IMR-90 (cell line): ENCODE measurements at places on chromosomes 1 and 21. TPM values are rescaled to one million over a fixed set of nuclear protein-coding genes. Genes with fewer than 3 reads are reported as not detected.

DNA sequence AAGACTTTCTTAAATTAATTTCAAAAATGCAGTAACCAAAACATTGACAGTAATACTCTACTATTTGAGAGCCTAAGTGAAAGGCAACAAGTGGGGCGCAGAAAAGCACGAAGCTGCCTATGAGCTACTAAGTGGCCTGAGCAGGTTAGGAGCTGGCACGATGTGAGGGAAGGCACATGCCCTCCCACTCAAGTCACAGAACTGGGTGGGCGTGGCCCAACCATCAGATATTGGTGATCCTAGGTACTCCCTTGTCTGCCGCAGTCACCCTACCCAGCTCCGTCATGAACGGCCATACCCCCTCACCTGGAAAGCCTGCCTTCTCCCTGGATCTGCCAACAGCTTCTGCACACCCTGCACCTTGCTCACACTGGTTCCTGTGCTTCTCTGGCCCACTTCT lies 40.8 kb downstream of the SSBP3 start:
- H3K4me1 ChIP-seq: peaks cover 18% of the 10 kb centered on the region
- no peak overlapping the region for H3K27ac ChIP-seq
- H3K36me3 ChIP-seq: peaks cover 8% of the 10 kb centered on the region

- no peak overlapping the region for H3K4me3 ChIP-seq
- peaks cover 5% of the 10 kb centered on the region for H3K4me1 ChIP-seq
- H3K27me3 ChIP-seq: no peaks in the 10 kb centered on the region
- no peak overlapping the region for H3K27ac ChIP-seq
- peak; percentile 22 for DNase-seq
Measured at GRCh38 chr1:63984257-63984929, 210.6 kb downstream of the ROR1 start.

- no peaks in the 10 kb centered on the region for H3K36me3 ChIP-seq
- no peaks in the 10 kb centered on the region for H3K4me1 ChIP-seq
- H3K27me3 ChIP-seq: peaks cover 6% of the 10 kb centered on the region
Measured at GRCh38 chr1:85058786-85059185, 10.5 kb upstream of the MCOLN3 start.

DNA sequence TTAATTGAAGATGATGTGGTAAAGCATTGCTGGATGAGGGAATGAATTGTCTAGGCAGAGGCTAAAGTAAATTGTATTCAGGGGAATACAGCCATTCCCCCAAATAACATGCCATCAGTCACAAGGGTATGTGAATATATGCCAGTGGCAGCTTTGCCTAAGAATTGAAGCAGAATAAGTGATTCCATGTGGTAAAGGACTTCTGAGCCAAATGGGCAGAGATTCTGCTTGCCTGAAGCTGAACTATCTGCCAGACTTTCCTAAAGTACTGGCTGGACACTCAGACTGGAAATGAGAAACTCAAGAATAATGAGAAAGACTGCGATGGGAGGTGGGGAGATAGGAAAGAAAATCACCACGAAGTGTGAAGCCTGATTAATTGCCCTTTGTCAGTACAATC lies 2.4 kb downstream of the LIX1L start:
- H3K36me3 ChIP-seq: peaks cover 6% of the 10 kb centered on the region
- H3K27me3 ChIP-seq: no peaks in the 10 kb centered on the region
- peaks cover 2% of the 10 kb centered on the region for H3K4me1 ChIP-seq
- H3K27ac ChIP-seq: no peak overlapping the region
- H3K4me3 ChIP-seq: no peak overlapping the region

CR2 gene
- not detected in 2 replicates for total RNA-seq

TMEM9 gene
- total RNA-seq: 62.8 and 76.7 TPM in 2 replicates

KRTAP13-3 gene
- not detected in 2 replicates for total RNA-seq

GRCh38 chr1:81484284-81484683 lies 316.4 kb upstream of the ADGRL2 start:
- no peak overlapping the region for H3K27ac ChIP-seq
- H3K4me1 ChIP-seq: no peaks in the 10 kb centered on the region
- H3K27me3 ChIP-seq: no peaks in the 10 kb centered on the region
- no peaks in the 10 kb centered on the region for H3K36me3 ChIP-seq
- no peak for DNase-seq

- H3K36me3 ChIP-seq: no peaks in the 10 kb centered on the region
- peak; percentile 19 for DNase-seq
- H3K27me3 ChIP-seq: no peaks in the 10 kb centered on the region
- no peak overlapping the region for H3K4me3 ChIP-seq
- H3K4me1 ChIP-seq: no peaks in the 10 kb centered on the region
Measured at GRCh38 chr1:62230718-62231117, 36.1 kb downstream of the L1TD1 start.

DCDC2B gene
- total RNA-seq: not detected in 2 replicates

- H3K27ac ChIP-seq: peak overlapping the region; percentile 35; the same call in 1 of the 2 replicates
- H3K27me3 ChIP-seq: no peaks in the 10 kb centered on the region
- H3K36me3 ChIP-seq: no peaks in the 10 kb centered on the region
- H3K4me3 ChIP-seq: no peak overlapping the region
Measured at GRCh38 chr1:201763455-201764140, 65.4 kb upstream of the IPO9 start.

LAX1 gene
- not detected in 2 replicates for total RNA-seq

- no peaks in the 10 kb centered on the region for H3K4me1 ChIP-seq
- DNase-seq: peak; percentile 60
- H3K27ac ChIP-seq: peak overlapping the region; percentile 64
- H3K36me3 ChIP-seq: no peaks in the 10 kb centered on the region
- no peaks in the 10 kb centered on the region for H3K27me3 ChIP-seq
- H3K4me3 ChIP-seq: peak overlapping the region; percentile 94
Measured at GRCh38 chr1:15849775-15850324, 2.3 kb downstream of the SPEN start.

LEFTY2 gene
- total RNA-seq: not detected in 2 replicates

KRTAP12-3 gene
- not detected in 2 replicates for total RNA-seq

ZNF593OS gene
- total RNA-seq: not detected in 2 replicates

GRCh38 chr1:246065592-246065991 lies 441.5 kb downstream of the SMYD3 start:
- H3K27me3 ChIP-seq: no peaks in the 10 kb centered on the region
- no peak for DNase-seq
- H3K4me3 ChIP-seq: no peak overlapping the region
- H3K27ac ChIP-seq: no peak overlapping the region
- peaks cover 6% of the 10 kb centered on the region for H3K4me1 ChIP-seq
- H3K36me3 ChIP-seq: no peaks in the 10 kb centered on the region

KCNC4 gene
- total RNA-seq: 0.18 and 0.28 TPM in 2 replicates

DNA sequence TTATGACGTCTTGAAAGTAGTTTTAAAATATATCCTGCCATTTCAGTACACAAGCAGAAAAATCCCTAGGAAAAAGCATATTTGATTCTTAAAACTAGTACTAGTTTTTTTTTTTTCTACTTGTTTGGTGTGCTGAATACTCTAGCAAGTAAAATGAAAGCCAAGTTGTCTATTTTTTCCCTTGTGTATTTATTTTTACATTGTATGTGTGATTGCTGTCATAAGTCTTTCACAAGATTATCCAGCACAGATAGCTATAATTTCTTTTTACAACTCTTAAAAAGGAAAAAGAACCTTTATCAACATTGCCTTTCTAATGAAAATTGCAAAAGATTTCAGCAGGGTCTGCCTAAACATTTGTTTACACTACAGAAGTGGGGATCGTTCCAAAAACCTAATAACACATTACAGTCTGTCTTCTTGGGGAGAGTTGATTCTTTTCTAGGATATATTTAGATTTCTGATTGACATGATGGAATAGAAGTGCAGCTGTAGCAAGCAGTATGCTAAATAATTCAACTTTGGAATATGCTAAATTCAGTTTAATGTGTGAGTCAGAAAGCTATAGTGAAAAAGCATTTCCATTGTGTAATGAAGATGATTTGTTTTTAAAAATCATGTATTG lies 2.5 kb downstream of the DR1 start:
- H3K4me3 ChIP-seq: peak overlapping the region; percentile 83
- no peaks in the 10 kb centered on the region for H3K27me3 ChIP-seq
- no peak for DNase-seq
- H3K36me3 ChIP-seq: peaks cover 3% of the 10 kb centered on the region; the same call in 1 of the 2 replicates

- H3K4me1 ChIP-seq: no peaks in the 10 kb centered on the region
- no peak for DNase-seq
- no peak overlapping the region for H3K27ac ChIP-seq
- H3K4me3 ChIP-seq: no peak overlapping the region
- H3K27me3 ChIP-seq: 0 out of 2 replicates have a peak, but pooled peaks cover 3% of the 10 kb centered on the region
Measured at GRCh38 chr1:108685529-108685928, 6.6 kb upstream of the PRPF38B start.

CNR2 gene
- not detected in 2 replicates for total RNA-seq

DNA sequence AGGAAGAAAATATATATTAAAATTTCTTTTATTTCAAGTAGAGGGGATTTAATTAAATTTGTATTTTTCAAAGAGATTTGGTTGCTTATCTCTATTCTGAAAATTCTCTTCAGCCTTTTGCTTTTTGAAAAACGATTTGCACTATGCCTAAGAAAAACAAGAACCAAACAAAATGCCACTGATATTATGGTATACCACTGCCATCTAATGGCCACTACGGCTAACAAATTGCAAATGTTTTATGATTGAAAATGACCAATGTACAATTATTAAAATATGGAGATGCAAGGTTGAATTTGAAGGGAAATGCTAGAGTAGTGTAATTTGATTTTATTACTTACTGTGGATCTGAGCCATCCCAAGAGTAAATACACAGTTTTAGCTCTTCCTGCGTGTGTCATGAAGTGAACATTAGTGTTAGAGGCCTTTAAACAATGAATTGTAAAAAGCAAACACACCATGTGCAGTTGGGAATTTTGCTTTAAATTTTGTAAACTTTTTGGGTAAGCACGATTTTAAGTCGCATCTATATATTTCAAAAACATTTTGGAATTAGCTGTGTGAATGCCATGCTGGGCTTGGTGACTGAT lies 137.4 kb upstream of the USP25 start:
- no peak overlapping the region for H3K27ac ChIP-seq
- H3K36me3 ChIP-seq: no peaks in the 10 kb centered on the region
- H3K27me3 ChIP-seq: peaks cover 2% of the 10 kb centered on the region
- DNase-seq: peak; percentile 45
- no peak overlapping the region for H3K4me3 ChIP-seq
- H3K4me1 ChIP-seq: no peaks in the 10 kb centered on the region

DNA sequence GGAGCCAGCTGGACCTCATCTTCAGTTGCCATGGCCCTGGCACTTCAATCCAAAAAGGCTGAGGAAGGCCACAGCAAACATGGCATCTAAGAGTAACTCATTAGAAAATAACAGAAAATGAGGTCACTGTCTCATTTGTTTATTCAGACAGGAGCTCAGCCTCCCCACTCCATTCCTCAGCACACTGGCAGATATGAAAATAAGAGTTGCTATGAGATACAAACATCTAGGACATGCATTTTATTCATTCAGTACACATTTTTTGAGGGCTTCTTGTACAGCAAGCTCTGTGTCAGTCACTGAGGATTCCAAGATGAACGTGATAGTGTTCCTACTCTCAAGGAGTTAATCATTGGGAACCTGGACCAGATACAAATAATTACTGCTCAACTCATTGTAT lies 32.7 kb upstream of the TMEM125 start:
- H3K4me3 ChIP-seq: no peak overlapping the region
- no peaks in the 10 kb centered on the region for H3K27me3 ChIP-seq
- H3K4me1 ChIP-seq: peaks cover 12% of the 10 kb centered on the region
- no peaks in the 10 kb centered on the region for H3K36me3 ChIP-seq

PCAT6 gene
- total RNA-seq: 0.56 TPM in 1 of 2 replicates, not detected in the other

KMO gene
- total RNA-seq: not detected in 2 replicates

DNA sequence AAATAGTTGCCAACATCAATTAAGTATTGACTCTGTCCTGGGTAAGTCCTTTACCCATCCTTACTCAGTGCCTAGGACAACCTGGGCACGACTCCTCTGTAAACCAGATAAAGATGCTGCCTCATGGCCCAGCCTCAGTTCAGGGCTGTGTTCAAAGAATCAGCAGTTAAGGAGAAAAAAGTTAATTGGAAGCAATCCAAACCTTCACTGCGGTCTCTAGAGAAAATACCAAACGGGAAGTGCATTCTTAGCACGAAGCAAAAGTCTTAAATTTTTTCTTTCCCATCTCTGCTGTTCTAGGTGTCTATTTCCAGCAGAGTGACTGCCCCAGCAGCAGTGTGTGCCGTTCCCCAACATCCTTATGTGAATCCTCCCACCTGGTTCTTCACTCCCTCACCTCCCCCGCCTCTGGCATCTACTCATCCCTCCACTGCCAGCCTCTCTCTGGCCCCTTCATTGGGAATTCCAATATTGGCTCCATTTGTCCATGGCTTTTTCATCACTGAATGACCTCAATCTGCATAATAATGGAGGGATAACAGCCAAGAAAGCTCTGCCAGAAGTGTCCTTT lies 23.2 kb downstream of the KANK4 start:
- H3K36me3 ChIP-seq: no peaks in the 10 kb centered on the region
- H3K27ac ChIP-seq: no peak overlapping the region
- DNase-seq: peak; percentile 38
- H3K4me3 ChIP-seq: no peak overlapping the region
- no peaks in the 10 kb centered on the region for H3K4me1 ChIP-seq
- H3K27me3 ChIP-seq: no peaks in the 10 kb centered on the region; the same call in 1 of the 2 replicates

DNA sequence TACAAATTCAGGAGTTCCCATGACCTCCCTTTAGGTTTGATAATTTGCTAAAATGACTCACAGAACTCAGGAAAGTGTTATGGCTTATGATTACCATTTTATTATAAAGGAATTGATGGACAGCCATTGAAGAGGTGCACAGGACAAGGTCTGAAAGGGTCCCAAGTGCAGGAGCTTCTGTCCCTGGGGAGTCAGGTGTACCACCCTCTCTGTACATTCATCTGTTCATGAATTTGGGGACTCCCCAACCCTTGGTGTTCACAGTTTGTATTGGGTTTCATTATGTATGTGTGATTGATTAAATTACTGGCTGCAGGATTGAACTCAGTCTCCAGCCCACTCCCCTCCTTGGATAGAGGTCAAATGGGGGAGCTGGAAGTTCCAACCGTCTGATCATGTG lies 10.8 kb upstream of the IL10RB start:
- H3K4me3 ChIP-seq: no peak overlapping the region
- H3K27ac ChIP-seq: no peak overlapping the region
- no peak for DNase-seq
- peaks cover 2% of the 10 kb centered on the region for H3K4me1 ChIP-seq

DNA sequence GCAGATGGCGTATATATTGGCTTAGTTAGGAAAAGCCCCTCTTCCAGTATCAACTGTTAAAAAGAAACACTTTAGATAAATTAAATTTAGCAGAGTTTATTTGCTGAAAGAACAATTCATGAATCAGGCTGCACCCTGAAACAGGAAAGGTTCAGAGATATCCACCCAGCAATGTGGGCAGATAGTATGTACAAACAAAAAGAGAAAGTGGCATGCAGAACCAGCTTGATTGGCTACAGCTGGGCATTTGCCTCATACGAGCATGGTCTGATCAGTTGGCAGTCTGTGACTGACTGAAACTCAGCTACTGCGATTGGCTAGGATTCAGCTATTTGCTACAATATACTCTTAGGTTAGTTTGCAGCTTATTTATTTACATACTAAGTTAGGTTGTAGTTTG lies 98.2 kb downstream of the ZC3H11B start:
- no peaks in the 10 kb centered on the region for H3K27me3 ChIP-seq
- DNase-seq: no peak
- peaks cover 2% of the 10 kb centered on the region; the same call in 1 of the 2 replicates for H3K4me1 ChIP-seq
- no peaks in the 10 kb centered on the region for H3K36me3 ChIP-seq
